ENCODE measurements at places on chromosomes 3 and 15.

DNA sequence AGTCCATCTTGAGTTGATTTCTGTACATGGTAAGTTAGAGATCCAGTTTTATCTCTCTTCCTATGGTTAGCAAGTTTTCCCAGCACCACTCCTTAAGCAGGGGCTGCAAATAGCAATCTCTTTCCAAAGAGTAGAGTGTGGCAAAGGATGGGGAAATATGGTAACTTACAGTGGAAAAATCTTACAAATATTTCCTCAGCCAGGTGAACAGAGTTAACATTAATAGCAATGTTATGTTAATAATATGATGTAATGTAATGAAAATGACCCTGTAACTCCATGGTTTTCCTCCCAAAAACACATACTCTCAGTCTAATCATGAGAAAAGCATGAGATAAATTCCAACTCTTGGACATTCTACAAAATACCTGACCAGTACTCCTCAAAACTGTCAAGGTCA is 30.4 kb downstream of the FSIP1 start:
- no peak for DNase-seq

DNA sequence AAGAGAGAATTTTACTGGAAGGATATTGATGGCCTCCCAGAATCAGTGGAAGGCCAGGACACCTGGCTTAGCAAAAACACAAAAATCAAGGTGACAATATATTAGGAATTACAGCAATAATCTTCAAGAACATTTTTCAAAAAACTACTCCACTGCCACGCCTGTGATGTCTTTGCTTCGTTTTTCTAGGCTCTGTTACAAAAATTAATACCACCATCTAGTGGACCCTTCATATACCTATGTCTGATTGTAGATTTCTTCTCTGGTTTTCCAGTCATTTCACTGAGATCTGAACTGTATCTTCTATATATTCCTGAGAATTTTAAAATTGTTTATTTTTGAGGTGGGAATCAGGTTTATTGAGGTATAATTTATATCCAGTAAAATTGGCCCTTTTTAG is 5.6 kb upstream of the SLC33A1 start:
- DNase-seq: no peak

DNA sequence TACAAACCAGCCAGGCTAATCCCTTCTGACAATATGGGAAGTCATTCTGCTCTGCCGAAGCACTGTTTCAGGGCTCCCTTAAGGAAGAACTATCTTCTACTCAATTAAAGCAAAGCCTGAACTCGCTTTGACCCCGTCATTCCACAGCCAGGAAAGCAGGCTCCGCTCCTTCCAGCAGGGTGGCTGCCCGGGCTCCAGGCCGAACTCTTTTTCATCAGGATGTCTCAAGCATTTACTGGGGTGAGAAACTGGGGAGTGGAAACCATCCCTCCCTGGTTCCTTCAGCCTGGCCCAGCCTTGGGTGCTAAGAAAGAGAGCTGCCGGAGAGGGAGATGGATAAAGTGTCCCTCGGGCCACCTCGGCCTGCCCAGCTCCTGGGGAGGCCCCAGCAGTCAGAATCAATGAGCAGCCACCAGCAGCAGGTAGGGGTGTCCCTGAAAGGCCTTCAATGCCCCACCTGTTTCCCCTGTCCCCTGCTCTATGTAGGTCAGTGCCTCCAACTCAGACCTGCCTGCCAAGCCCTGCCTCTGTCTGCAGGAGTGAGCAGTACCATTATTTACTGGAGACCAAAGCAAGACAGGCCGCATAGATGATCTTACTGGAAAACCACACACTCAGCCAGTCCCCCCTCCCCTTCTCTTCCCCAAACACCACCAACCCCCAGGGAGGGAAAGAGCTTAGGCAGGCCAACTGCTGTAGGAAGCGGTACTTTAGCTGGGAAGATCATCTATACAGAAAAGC is 225.6 kb upstream of the TLE3 start:
- DNase-seq: no peak

GRCh38 chr3:71649757-71650156 is 66.2 kb upstream of the FOXP1 start:
- DNase-seq: no peak

DNA sequence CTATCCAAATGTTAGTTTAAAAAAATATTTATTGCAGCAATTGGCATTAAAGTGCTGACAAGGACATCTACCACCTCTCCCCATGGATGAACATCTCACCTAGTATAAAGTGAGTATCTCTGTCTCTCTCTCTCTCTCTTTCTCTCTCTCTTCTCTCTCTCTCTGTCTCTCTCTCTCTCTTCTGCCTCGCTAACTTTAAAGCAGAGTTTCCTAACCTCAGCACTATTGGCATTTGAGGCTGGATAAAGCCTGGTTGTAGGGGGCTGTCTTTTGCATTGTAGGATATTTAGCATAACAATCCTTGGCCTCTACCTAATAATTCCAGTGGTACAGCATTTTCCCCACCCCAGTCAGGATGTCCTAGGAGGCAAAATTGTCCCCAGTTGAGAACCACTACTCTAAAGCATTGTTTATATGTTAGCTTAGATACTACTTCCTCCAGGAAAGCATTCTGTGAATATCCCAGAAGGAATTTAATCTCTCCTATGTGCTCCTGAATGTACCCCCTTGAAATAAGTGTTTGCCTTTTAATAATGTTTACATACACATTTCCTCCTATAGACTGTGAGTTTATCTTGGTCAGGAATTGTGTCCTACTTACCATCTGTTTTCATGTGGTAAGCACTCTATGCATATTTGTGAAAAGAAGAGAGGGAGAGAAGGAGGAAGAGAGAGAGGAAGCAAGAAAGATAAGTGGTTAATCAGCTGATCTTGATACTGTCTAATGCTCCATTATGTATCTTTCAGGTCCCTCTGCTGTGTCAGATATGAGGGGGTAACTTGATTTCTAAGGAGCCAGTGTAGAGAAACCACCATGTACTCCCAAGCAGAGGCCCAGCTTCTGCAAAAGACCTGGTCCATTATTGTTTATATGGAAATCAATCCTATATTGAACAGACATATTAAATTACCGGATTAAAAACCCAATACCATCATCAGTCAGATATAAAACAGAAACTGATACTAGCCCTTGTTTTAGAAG is 346.6 kb downstream of the RBMS3 start:
- no peak for DNase-seq

DNA sequence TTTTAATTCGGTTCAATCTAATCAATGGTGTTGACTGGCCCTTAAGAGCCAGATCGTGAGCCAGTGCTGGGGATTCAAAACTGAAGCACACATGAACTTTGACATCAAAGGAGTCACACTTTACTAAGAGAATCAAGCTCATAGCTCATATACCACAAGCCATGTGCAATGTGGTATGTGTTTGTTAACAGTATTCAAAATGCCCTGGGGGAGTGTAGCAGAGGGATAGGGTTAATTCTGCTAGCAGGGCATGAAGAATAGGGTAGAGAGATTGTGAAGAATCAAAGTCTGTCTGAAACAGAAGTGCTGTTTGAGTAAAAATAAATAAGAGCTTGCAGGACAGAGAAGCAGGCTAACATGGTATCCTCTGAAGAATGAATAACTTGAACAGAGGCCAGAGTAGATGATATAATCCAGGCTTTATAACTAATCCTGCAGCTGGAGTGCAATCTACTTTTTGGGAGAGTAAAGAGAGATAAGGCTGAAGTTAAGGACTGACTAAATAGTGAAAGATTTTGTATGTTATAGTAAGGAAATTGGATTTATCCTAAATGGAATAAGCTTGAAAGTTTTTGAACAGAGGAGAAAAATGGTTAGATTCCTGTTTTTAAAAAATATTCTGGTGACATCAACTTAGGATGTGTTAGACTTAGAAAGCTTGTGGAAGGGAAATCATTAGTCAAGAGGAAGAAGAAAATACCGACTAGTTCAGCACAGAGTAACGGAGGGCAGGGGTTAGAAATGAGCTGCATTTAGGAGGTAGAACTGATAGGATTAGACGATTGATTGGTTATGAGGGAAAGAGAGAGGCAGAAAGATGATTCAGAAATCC is 292.0 kb downstream of the NFKBIZ start:
- no peak for DNase-seq

DNA sequence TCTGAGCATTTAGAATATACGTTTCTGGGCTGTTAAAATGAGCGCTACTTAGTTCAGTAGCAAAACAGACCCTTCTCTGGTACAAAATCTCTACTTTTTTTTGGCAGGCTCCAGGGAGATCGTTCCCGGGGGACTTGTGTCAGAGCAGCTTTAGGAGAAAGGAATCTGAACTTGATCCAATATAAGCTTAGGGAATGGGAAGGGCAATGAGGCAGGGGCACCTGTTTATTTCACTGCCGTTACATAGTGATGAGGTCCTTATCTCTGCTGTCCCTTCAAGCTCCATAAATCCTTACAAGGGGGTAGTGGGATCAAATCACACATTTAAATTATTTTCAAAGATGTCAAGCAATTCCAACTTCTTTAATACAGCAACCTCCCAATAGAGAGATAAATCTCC is 128.7 kb upstream of the BNIP2 start:
- no peak for DNase-seq

DNA sequence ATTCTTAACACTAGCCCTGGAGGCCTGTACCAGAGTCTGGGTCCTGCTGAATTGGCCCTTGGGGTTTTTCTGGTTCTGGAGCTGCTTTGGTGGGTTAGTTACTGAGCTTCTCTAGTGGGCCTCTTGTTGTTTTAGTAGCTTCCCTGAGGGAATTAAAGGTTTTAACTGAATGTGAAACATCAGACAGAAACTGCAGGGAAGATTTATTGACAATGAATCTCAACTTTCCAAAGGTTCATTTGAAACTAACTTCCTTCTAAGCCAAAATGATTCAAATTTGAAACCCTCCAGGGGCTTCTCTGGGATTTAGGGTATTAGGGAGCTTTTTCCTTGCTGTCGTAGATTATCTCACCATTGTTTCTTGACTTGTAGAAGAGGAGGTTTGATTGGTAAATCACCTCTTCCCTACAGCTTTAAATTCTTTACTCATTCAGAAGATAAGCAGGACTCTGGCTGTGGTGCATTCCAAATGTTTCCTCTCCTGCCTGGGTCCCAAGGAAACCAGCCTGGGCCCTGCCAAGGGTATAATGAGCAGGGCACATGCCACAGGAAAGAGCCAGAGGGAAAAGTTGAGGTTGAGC is 71.0 kb downstream of the TP63 start:
- DNase-seq: no peak

DNA sequence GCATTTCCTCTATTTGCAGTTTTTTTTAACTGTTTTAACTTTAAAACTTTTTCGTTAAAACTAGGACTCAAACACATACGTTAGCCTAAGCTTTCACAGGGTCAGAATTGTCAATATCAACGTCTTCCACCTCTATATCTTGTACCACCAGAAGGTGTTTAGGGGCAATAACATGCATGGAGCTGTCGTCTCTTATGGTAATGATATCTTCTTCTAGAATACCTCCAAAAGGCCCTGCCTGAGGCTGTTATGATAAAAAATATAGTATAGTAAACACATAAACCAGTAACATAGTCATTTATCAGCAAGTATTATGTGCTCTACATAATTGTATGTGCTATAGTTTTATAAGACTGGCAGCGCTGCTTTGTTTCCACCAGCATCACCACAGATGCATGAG is 76.3 kb upstream of the MLF1 start:
- DNase-seq: no peak

Data from activated CD4-positive, alpha-beta T cell treated with anti-CD3 and anti-CD28 coated beads for 1 hour (primary cell).